ENCODE measurements at places on chromosomes 2 and 18.

DNA sequence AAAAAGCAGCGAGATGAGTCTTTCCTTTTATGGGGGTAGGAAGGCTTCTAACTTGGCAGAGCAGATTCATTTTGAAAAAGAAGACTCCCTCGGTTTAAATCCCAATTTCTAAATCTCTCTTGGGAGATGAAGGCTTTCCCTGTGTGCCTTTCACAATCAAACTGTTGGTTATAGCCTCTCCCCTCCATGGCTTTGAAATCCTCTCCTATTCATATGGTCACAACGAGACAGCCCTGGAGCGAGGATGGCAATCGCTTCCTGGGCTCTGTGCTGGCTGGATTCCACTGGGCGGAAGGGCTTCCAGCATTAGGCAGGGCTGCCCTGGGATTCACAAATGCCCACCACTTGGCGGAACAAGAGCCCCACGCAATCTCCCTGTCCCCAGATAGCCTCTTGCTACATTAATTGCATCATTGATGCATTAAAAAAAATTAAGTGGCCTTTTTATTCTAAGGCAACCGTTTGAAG lies 1.6 kb downstream of the CAVIN2 start:
- DNase-seq: no peak

- DNase-seq: peak; percentile 88
These were observed 20.0 kb downstream of the TEX44 start for GRCh38 chr2:231612456-231613330.

GRCh38 chr2:85276571-85277118 lies 51.1 kb downstream of the TGOLN2 start:
- DNase-seq: no peak

DNA sequence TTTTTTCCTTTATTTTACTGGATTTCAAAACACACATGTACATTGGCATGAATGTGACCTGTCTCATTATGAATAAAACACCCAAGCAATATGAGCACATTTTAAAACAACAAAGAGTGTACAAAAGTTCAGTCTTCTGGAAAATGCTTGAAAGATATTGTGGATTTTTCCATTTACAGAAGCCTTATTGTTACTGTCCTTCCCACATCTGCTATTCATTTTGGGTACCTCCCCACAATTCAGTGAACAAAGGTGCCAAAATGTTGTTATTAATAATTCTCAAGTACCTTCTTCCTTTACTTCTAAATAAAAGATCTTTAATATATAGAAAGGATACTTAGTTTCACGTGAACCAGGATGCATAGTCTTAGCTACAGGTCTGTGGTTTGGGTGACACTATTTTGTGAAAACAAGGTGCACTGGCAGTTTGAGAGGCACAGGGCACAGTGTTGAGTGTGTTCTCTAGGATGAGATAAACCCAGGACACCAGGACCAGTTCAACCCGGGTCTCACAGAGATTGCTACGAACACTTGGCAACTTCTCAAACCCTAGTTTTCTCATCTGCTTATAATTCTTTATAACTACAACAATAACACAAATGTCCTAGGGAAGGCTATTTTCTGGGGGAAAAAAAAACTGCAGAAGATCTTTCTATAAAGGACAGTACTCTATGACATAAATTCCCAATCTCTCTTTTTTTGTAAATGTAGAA lies 84.5 kb upstream of the GALNT5 start:
- no peak for DNase-seq

GRCh38 chr18:26780520-26781325 lies 84.8 kb downstream of the AQP4 start:
- no peak for DNase-seq
